Skeletal muscle cell (primary cell): ENCODE measurements at places on chromosomes 5 and 9.

DNA sequence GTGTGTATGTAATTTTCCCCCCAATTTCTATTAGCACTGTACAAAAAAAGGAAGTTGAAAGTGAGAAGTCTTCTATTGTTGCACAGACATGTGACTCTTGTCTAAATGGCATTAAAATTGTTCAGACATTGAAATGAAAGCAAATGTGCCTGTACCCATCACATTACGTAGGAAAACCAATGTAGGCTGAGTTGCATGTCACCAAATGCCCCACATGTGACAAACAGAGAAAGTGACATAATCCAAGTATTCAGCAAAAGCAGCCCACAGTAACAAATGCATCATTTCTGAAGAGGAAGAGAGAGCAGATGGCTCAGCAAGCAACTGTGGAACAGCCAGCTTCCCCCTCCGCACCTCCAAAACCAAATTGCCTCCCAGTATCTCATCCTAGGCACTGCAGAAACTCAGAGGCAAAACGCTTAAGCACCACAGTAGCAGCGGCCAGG is 161.5 kb upstream of the NR4A3 start:
- no peak for DNase-seq

DNA sequence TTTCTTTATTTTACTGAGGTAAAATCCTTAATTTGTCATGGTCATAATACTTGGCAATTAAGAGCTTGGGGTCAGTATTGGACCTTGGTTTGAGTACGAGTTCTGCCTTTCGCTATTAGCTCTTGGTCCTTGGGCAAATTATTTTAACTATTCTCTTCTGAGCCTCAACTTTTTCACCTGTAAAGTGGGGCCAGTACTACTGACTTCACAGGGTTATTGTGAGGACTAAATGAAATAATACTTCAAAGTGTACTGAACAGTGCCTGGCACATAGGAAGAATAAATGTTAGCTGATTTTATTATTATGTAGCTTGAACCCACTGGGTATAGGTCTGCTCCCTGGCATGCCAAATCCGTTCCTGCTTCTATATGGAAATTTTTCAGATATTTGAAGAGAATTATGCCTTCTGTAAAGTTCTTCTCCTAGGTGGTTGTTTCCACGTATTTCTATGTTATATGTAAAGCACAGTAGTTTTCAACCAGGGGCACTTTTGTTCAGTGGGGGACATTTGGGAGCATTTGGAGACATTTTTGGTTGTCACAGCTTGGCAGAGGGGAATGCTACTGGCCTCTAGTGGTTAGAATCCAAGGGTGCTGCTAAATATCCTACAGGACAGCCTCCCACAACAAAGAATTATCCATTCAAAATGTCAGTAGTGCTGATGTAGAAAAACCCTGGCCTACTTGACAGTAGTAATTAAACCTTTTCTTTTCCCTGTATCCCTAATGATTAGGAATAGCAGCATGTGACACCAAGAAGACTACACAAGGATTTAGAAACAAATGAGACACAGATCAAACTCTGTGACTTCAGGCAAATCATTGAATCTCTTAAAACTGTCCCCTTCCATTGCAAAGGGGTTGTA is 4.5 kb downstream of the RCL1 start:
- no peak for DNase-seq

GRCh38 chr5:175457466-175457865 is 13.5 kb upstream of the DRD1 start:
- no peak for DNase-seq

- no peak for DNase-seq
These were observed 247.5 kb downstream of the ADAMTSL1 start for GRCh38 chr9:18721267-18721994.

DNA sequence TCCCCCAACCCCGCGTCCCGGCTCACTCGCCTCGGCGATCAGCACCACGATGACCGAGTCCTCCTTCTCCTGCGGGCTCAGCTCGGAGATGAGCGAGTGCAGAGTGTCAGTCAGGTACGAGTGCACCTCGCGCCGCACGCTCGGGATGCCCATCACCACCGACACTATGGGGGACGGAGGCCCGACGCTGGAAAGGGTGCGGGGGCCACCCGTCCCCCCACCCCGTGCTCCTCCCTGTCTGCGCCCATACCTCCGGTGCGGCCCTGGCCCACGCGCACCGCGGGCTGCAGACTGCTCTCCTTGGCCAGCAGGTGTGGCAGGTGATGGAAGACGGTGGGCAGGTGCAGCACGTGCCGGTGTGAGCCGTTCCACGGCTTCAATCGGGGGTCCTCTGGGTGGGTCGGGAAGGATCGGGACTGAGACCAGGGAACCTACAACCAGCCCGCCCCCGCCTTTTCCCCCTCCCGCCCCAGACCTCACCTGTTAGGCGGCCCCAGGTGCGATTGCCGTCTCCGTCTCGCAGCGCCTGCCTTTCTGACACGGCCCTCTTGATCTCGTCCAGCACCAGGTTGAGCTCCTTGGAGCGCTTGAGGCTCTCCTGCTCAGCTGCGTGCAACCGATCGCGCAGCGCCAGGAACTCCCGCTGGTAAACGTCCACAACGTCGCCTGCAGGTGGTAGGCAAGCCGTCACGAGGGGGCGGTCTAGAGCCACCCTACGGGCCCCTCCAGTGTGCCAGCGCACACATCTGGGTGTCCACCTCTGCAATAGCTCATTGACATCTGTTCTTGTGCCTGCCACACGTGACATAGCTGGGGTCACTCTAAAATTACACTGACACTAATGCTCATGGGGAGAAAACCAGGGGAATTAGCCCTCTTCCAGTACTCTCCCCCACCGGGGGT is 5.1 kb downstream of the MGAT4B start:
- peak; percentile 18 for DNase-seq

DNA sequence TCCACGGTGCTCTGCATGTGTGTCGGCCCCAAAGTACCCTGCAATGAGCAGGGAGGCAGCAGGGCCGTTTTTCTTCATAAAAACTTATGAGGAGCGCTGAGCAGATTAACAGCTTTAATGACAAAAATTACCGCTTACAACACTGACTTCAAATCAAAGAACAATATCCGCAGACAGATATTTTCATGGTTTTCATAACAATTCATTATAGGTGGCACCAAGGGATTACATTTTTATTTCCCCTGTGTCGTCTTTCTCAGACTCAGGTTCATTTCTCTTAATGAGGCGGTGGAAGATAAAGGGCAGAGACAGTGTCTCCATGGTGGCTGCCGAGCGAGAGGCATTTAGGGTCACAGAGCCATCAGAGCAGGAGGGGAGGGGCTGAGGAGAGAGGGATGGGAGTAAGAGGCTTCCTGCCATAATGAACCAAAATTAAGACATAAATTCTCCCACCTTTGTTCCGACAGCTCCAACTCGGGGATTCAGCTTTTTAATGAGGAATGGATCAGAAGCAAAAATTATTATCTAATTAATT is 240.7 kb upstream of the CLINT1 start:
- DNase-seq, result no peak

GRCh38 chr5:33422191-33422590 is 18.6 kb upstream of the TARS1 start:
- no peak for DNase-seq

GRCh38 chr9:91677822-91678436 is 254.3 kb upstream of the NFIL3 start:
- no peak for DNase-seq

DNA sequence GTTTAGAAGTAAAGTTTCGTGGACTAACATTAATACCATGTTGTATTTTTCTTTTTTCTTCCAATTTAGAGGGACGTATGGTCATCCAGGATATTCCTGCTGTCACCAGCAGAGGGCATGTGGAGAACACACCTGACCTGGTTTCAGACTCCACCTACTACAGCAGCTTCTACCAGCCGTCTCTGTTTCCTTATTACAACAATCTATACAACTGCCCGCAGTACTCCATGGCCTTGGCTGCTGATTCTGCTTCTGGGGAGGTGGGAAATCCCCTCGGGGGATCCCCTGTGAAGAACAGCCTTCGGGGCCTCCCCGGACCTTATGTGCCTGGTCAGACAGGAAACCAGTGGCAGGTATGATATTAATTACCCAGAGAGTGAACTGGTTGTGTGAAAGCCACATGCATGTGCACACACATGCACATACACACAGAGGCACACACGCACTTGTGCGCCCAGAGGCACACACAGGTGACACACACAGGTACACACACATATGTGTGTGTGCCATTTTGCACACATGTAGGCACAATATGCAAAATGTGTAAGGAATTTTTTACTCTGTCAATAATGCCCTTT is 52.4 kb downstream of the DMRT1 start:
- peak; percentile 23 for DNase-seq

- DNase-seq, result no peak
These were observed at the start of gene NR2F1-AS1 for GRCh38 chr5:93580927-93581445. Gene NR2F1-AS1 (minus strand): TSS chr5:93581219.

GRCh38 chr5:19923742-19924141 is 64.3 kb downstream of the CDH18 start:
- no peak for DNase-seq

GRCh38 chr5:60020457-60020856 is 126.9 kb upstream of the PDE4D start:
- DNase-seq, result no peak
